ENCODE measurements at places on chromosomes 7 and 10.
A peak's percentile ranks its signal among the peaks of the same experiment; 100 is the strongest.

GRCh38 chr7:17063045-17063383 lies 181.2 kb upstream of the AGR3 start:
- DNase-seq: no peak

GRCh38 chr7:100793806-100794660 lies 33.3 kb downstream of the EPHB4 start:
- no peak for DNase-seq

DNA sequence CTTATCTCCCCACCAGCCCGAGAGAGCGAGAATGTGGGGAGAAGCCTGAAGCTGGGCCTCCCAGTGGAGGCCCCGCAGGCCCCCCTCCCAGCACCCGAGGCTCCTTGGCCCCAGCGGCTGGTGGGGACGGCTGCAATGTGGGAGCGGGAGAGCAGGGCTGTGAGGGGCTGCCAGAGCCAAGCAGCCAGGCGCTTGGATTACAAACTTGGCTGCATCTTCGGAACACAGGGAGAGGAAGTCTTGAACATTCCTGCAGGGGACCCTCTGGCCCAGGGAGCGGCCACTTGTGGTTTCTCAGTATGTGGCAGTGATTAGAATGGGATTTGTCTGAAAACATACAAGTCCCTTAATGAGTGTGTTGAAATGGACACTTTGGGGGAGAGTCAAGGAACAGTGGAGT lies 23.2 kb downstream of the ELN start:
- no peak for DNase-seq

DNA sequence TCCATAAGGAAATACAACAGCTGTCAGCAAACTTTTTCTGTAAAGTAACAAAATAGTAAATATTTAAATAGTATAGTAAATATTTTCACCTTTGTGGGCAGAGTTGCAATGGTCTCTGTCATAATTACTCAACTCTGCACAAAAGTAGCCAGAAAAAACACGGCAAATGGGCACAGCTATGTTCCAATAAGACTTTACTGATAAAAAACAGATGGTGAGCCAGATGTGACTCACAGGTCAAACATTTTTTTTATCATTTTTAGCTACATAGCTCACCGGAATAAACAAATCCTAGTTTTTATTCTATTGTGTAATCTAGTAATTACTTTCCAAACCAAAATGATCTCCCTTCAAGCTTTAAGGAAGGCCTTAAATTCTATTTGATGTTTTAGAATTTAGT lies 55.3 kb downstream of the NCAPG2 start:
- DNase-seq: no peak

GRCh38 chr7:106887421-106887820 lies 22.3 kb downstream of the PIK3CG start:
- DNase-seq: no peak

DNA sequence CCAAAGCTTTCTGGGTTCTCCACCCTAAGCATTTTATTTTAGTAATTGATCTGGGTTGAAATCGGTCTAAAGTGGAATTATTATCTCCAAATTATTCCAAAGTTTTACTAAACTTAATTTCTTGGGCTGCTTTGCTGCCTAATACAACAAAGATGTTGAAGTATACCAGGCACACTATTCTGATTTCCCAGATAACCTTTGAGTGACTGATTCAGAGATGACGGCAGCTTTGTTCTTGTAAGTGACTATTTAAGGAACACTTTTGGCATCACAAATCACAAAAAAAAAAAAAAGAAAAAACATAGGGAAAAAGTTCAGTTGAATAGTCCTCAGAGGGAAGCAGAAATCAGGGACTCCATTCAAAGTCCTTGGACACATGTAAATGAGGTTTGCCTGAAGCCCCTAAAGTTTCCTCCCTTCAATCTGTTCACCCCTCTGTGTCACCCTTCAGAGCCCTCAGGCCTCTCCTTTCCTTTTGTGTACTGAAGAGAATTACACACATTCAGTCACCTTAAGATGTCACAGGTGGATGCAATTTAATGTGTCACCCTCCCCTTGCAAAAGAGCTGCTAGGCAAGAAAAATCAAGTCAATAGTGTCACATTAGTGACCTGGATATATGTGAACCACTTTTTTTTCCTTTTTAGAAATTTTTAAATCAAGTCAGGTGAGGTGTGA lies 81.5 kb downstream of the RTKN2 start:
- DNase-seq: no peak

GRCh38 chr10:117663750-117664149 lies 121.2 kb downstream of the EMX2 start:
- DNase-seq: no peak

- peak; percentile 89 for DNase-seq
These were observed 23.1 kb upstream of the DDIT4 start for GRCh38 chr10:72250666-72251065.

- no peak for DNase-seq
These were observed 32.9 kb upstream of the UTF1 start for GRCh38 chr10:133196936-133197758.

DNA sequence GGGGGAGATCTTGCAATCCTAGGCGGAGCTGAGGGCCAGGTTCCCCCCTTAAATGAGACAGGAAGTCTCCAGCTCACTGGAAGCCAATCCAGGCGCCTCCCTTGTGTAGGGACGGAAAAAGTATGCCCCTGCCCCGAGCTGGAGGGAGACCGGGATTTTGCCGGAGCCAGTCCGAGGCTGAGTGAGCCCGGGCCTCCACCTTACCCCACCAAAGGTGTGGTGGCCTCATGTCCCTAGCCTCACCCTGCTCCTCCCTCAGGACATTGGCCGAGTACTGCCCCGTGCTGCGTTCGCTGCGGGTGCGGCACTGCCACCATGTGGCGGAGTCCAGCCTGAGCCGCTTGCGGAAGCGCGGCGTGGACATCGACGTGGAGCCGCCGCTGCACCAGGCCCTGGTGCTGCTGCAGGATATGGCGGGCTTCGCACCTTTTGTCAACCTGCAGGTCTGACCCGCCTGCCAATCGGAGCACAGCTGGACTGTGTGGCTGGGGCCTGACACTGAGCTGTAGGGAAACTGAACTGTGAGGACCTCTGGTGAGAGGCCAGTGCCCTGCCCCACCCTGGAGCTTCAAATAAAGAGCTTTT lies 2.0 kb downstream of the FBXL15 start:
- peak; percentile 68 for DNase-seq

GRCh38 chr7:47416492-47417480 lies 165.1 kb downstream of the TNS3 start:
- no peak for DNase-seq

DNA sequence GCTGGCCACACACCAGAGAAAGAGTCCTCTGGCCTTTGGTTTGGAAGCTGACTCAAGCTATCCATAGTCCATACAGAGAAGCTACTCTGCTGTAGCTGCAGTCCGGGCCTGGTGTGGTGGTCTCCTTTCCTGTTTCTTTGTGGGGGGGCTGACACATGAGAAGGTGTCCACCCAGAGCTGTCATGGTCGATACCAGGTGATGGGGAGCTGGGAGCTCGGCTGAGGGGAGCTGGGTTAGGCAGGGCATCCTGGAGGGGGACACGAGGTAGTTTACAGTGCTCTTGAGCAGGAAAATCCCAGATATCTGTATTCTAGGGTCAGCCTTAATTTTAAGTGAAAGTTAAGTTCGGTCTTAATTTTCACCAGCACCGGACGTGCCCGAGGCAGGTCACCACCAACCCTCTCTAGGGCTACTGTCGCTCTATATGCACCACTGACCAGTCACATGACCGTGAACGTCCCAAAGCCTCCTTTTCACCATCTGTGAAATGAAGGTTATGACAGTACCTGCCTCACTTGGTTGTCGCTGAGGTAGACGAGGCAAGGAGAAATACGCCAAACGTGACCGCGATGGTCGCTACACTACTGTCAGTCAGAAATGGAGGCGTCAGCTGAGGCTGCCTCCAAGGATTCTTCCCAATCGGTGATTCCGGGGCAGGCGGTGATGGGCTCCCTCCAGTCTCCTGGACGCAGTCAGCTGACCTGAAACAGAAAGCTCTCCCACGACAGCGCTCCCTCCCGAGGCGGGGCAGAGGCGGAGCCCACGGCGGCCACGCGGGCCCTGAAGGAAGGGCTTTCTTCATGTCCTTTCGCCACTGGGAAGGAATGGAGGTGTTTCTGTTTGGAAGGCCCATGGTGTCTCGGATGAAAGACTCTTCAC lies 69.4 kb upstream of the SHH start:
- DNase-seq: no peak

DNA sequence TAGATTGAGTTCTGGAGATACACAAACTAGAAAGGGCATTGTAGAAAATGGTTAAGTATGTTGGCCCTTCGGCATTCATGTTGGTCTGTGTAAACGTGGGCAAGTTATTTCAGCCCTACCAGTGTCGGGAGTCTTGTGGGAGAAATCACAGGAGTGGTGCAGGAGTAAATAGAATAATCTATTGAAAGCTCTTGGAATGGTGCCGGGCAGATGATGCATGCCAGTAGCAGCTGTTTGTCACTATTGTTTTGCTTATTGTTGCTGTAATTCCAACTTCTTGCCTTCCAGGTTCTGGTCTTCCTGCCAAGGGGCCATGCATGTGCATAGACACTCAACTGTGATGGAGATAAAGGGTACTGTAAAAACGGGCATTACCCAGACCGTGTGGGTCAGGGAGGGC lies 259.4 kb downstream of the CAMK1D start:
- DNase-seq: no peak

- DNase-seq: no peak
These were observed 162.5 kb downstream of the MAD1L1 start for GRCh38 chr7:2070151-2070763.

DNA sequence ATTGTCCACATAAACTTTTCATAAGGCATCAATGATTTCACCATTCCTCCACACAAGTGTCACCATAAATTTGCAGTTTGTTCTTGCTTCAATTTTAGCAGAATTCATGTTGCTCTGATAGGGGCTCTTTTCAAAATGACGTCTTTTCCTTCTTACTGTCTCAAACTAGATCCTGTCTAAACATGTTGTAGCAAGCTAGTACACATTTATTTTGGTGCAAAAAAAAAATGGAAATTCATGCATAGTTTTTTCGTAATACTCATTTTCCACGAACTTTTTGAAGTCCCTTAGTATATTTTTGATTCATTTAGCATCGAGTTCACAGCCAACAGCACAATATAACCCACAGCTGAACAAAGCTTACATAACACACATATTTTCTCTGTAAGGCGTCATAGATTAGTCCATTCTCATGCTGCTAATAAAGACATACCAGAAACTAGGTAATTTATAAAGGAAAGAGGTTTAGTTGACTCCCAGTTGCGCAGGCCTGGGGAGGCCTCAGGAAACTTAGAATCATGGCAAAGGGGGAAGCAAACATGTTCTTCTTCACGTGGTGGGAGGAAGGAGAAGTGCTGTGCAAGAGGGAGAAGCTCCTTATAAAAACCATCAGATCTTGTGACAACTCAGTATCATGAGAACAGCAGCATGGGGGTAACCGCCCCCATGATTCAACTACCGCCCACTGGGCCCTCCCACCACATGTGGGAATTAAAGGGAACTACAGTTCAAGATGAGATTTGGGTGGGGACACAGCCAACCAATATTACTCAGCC lies 301.5 kb downstream of the CCDC3 start:
- DNase-seq: no peak

GRCh38 chr10:132535065-132535651 lies 2.4 kb upstream of the INPP5A start:
- no peak for DNase-seq

DNA sequence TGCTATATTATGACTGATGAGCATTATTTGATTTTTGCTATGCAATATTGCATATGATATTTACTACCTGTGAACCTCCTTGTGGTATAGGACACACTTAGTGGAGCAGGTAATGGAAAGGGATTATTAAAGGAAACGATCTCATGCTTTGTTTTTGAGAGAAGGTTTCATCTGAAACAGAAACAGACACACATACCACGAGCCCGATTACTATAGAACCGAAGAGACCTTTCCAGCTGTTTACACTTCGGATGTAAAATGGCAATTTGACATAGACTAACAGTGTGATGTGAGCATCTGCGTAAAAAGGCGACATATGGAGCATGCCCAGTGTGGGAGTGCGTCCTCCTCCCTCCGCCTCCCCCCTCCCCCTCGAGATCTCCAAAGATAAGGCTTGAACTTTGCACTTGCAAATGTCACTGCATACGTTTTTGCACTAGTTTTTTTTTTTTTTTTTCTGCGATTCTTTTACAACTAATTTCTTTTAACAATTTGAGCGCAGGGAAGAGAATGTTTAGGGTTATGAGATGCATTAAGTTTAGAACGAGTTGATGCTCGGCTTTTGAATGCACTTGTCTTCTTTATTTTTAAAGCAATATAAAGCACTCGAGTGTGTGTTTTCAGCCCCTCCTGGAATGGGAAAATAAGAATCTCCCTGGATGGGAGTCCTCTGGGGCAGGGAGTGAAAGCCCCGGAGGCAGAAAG lies 251.0 kb downstream of the NSUN6 start:
- no peak for DNase-seq

DNA sequence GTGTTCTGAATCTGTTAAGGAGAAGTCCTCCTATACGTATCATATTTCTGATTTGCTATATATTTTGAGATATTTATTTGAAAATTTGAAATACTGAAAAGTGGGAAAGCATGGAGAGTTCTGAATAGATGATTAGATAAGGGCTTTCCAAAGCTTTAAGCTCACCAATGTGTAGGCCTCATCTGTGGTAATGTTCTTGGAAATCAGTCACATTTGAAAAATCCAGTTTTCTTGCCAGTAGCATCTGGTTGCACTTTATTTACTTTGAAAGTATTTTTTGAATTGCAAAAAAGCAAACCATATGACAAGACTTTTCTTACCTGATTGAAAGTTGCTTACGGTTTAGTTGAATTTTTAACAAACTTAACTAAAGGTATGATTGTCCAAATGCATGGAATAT lies 21.7 kb downstream of the ADD3 start:
- no peak for DNase-seq
